ENCODE measurements at places on chromosomes 1 and 21.

DNA sequence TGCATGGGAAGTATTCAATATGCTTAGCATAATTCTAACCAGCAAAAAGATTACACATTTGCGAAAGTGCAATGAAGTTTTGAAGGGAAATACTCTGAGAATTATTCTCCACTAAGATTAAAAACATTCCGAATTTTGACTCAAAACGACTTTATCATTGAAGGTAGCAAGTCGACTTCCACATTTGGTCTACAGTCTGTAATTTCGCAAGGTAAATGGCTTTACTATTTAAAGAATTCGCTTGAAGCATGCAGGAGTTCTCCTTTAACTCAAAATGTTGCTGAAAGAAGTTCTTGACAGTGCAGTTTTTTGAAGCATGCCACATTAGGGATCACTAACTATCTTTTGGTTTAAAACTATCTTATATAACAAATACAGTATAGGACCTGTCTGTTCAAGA is 161.0 kb upstream of the HP1BP3 start:
- no peak for DNase-seq

DNA sequence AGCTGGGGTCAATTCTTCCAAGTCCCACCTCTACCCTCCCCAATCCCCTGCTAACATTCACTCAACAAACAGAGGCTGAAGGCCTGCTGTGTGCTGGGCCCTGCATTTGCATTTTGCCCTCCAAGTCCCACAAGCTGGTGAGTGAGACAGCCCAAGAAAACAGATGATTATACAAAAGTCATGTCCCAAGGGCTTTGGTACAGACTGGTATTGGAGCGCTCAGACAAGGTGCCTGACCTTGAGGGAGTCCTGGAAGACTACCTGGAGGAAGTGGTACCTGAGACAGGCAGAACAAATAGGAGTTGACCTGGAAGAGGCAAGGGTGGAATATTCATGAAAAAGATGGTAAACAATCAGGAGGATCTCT is 4.2 kb downstream of the LMOD1 start:
- no peak for DNase-seq

GRCh38 chr1:85607921-85608265 is 27.3 kb downstream of the CCN1 start:
- no peak for DNase-seq

GRCh38 chr1:151852733-151853132 is 779 bp downstream of the THEM5 start:
- no peak for DNase-seq

GRCh38 chr1:54681358-54681757 is 34.3 kb upstream of the TTC4 start:
- DNase-seq, result no peak

DNA sequence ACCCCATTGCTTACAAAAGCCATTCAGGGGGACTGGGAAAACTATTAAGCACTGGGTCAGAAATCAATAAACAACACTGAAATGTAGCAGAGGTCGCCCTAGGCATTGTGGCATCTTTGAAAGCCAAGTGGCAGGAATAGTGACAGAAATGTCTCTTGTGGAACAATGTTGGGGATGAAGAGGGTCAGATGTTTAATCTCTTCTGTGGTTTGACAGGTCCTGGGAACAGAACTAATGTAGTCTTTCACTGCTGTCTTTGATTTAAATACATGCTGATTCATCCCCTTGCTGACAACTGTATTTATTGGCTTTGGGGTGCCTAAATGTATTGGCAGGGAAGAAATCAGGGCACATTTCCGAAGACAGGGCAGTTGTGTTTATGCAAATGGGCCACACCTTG is 194.8 kb downstream of the ATG4C start:
- no peak for DNase-seq

GRCh38 chr1:205976708-205977401 is 26.3 kb downstream of the RAB7B start:
- DNase-seq, result no peak

- DNase-seq, result no peak
Measured at GRCh38 chr1:106325600-106325999, 730.9 kb upstream of the PRMT6 start.

DNA sequence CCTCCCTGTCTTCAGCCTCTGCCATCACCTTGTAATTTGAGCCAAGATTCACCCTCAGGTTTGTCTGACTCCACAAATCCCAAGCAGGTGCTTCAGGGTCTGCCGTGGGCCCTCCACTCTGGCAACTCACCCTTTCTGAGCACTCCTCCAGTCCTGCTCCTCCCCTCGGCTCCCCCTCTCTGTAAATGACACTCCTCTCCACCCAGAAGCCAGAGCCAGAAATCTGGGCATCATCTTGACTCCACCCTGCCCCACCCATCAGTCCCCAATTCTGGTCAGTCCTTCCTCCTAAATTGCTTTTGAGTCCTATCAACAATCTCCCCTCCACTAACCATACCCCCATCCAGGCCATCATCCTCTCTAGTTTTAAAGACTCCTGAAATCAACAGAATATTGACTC is 40.5 kb downstream of the RCSD1 start:
- no peak for DNase-seq

- no peak for DNase-seq
Measured at GRCh38 chr1:208438112-208438699, 194.0 kb upstream of the PLXNA2 start.

DNA sequence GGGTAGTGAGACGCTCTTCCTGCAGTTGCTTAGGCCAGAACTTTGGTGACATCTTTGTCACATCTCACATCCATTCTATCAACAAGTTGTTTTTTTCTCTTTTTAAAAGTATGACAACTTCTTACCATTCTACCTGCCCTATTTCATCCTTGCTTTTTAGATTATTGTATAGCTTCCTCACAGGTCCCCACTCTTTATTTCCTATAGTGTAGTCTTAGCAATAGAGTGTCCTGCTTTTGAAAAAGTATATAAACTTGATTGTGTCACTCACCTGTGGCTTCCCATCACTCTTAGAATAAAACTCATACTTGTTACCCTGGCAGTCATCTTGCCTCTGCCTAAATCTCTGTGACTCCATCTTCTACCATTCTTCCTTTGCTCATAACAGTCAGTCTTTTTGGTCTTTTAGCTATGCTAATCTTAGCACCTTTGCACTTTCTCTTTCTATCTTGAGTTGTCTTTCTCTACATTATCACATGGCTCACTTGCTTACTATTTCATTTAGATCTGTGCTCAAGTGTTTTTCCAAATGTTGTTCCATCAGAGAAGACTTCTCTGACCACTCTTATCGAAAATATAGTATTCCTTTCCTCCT is 9.5 kb downstream of the CDC73 start:
- DNase-seq, result no peak

DNA sequence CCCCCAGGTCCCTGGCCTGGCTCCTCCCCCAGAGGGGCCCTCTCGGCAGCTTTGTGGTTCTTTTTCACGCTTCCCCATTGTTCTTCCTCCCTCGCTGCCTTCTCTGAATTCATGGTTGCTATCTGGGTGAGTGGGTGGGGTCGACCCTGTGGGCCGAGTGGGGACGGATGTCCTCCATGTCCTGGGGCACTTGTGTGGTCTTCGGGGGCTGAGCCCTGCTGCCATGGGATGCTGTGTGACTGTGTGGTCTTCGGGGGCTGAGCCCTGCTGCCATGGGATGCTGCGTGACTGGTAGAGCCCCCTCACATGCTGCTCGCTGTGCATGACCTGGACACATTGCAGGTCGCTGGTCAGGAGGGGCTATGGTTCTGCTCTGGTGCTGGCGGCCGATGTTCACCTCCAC is 21.6 kb upstream of the DIP2A start:
- DNase-seq, result no peak

DNA sequence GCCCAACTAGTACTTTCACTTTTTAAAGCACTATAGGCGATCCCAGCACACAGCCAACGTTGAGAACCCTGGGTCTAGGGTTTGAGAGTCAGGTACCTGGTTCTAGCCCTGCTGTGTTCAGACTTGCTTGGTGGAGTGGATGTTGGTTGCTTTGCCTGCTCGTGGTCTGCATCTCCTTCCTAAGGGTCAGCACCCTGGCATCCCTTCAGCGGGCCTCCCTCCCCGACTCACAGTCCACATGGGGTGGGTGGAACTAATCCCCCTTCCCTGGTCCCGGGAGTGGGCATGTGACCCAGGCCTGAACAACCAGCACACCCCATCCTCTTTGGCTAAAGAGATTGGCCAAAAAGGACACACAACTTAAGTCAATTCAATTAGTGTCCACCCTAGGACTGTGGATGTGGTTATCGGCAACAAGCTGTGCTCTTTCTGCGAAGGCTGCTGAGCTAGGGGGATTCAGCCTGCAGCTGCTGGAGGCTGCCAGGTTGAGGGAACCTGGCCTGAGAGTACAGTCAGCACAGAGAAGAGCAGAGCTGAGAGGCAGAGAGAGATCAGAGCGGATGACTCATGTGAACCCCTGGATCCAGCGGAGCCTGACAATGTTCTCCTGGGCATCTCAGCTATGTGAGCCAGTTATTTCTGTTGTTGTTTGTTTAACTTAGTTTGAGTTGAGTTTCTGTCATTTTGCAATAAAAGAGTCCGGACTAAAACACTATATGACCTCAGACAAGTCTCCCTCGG is 138.9 kb downstream of the ACTL8 start:
- no peak for DNase-seq

DNA sequence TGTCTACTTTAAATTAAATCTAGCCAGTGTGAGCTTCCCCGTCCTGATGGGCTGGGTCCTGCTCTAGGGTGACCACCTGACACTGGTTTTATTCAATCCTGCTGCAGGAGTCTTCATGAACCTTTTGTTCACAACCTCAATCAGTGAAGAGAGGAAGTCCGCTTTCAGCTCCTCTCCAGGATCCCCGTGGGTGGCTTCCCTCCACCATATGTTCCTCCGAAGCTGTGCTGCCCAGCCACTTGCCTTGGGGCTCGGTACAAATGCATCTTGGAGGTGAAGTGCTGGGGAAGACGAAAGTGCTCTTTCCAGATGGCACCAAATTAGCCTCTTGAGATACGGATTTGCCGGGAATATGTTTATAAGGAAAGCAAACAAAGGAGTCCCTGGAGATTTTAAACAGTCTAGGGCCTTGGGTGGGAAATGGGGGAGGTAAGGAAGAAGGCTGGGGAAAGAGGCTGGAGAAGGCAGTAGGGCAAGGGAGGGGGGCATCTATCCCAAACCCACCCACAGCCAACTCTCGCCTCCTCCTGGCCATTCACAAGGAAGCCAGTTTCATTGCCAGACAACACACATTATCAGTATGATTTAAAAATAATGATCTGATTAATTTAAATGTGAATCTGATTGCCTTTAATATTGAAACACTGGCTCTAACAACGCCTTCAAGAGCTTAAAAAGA is 430.8 kb downstream of the DISC1 start:
- no peak for DNase-seq
